ENCODE measurements at places on chromosomes 7 and 10.

DNA sequence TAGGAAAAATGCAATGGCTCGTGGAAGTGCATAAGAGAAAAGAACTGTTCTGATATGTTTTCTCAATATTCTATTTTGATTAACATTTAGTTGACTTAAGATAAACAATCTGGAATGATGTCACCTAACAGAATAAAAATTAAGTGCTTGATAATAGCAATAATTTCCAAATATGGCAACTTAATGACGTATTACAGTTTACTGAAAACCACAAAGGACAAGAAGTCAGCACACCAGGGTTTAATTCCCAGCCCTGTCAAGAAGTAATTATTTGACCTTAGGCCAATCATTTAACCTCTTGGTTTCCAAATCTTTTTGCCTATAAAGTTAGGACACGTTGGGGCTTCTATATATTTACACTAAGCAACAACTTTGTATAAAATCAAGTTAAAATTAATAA is 95.7 kb downstream of the CABCOCO1 start:
- no peak for DNase-seq

DNA sequence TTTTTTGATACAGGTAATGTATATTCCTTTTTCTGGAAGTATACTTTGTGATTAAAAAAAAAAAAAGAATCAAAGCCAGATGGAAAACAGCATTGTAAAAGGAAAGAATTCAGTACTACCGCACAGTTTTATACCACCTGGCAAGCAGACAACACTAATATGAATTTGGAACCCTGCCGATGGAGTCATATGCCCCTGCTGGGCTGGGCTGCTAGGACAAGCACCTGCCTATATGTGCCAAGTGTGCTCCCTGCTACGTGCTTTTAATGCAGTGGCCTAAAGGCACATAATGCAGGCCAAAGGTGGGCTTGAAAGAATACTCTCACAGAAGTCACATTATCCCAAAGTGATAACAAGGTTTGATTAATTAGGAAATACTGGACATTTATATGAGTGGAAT is 29.8 kb upstream of the WAC start:
- peak; percentile 17 for DNase-seq

DNA sequence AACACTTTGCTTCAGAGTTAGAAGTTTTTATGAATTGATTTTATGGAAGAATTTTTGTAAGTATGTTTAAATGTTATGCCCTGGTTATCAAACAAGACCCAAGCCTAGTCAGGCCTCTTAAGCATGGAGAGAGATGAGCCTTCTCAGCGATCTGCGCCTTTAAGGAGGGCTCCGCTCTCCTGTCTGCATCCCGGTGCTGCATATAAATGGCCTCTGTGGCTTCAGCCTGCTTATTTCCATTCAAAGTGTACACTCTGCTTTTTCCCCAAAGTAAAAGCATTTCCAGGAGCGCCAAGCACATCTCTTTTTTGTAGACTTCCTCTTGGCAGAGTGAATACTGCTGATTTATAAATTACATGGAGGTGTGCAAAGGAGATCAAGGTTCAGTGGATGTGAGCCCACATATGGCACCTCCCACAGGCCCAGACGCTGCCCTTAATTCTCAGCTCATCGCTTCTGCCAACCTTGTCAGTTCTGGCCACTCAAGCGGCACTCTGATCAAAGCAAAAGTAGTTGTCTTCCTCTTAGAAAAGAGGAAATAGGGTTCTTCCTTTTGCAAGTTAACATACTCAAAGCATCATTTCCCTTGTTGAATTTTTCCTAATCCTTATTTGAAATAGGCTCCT is 70.0 kb upstream of the SFMBT2 start:
- no peak for DNase-seq

DNA sequence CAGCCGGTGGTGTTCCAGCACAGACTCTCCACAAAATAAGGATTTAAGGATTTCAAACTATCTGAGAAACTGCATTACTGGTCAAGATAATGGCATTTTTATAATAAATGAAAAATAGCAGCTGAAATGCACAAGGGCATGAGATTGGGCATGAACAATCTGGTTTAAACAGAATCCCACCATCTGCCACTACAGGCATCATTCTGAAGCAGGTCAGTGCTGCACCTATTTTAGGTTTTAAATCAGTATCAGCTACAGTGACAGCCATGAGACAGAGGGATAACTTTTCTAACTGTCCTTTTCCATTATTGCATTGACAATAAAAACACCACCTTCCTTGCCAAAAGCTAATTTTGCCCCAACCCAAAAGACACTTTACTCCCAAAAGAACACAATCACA is 186.8 kb downstream of the ETV1 start:
- no peak for DNase-seq

- no peak for DNase-seq
Measured at GRCh38 chr7:51020944-51021343, 238.2 kb upstream of the GRB10 start.

DNA sequence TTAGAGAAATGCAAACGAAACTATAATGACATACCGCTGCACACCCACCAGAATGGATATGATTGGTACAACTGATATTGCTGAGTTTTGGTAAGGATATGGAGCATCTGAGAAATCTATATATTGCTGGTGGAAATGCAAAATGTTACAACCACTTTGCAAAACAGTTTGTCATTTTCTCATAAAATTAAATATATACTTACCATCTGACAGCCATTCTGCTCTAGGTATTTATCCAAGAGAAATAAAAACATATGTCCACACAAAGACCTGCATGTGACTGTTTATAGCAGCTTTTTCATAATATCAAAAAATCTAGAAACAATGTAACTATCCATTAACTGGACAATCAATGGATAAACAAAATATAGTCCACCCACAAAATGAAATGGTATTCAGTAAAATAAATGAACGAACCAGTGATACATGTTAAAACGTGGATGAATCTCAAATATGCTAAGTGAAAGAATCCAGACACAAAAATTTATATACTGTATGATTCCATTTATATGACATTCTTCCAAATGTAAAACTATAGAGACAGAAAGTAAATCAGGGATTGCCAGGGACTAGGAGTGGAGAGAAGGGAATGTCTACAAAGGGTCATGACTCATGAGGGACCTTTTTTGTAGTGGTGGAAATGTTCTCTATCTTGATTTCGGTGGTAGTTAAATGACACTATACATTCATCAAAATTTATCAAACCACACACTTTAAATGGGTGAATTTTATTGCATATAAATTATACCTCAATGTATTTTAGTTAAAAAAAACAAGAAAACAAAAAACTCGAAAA is 312.0 kb upstream of the GLI3 start:
- DNase-seq = no peak

Measured in hematopoietic multipotent progenitor cell treated with erythropoietin and hydrocortisone succinate and interleukin-3 and kit ligand, for 8 days (in vitro differentiated cells).